ENCODE measurements at places on chromosomes 2 and 18.
A peak's percentile ranks its signal among the peaks of the same experiment; 100 is the strongest.

GRCh38 chr18:76430636-76431035 is 64.4 kb downstream of the ZNF516 start:
- no peak for DNase-seq

DNA sequence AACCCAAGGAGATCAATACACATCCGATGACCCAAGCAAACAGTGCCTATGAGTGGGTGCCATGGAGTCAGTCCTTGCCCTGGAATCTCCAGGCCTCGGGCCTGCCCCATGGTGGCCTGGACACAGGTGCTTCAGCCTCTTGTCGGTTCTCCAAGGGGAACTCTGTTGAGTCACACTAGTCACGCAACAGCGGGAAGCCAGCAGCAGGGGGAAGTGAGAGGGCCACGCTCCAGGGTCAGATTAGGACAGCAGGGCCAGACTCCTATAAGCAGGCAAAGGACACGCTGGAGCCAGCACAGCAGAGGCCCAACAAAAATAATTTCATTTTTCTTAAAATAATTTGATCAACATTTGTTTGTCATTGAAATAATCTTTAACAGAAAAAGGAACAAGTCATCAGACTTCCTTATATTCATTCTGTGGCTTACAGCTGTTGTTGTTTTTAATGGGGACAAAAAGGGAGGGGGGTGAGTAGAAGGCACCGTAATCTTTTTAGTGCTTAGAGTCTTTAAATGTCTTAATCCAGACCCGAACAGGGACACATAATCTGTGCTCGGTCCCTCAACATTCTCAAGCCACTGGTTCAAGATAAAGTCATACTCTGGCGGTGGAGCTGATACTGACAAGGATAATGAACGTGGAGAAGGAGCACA is 16.4 kb upstream of the ARMC9 start:
- no peak for DNase-seq

GRCh38 chr2:192288295-192288694 is 93.6 kb upstream of the TMEFF2 start:
- DNase-seq = no peak

GRCh38 chr2:144668493-144669110 is 148.7 kb upstream of the ZEB2 start:
- no peak for DNase-seq

DNA sequence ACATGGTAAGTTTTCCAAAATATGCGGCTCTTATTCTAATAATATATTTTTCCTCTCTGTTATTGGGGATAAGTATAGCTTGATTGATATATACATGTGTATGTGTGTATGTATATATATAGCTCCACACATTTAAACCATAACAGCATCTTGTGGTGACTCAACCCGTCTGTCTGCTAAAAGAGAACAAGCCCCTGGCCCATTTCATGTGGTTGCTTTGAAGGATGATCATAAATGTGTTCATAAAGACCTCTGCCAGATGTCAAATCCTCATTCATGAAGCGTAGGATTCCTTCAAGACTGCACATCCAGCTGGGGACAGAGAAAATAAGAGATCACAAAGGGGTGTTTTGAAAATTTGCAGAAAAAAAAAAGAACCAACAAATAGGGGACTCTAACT is 79.3 kb downstream of the RHOB start:
- DNase-seq = no peak

- no peak for DNase-seq
Measured at GRCh38 chr2:109350526-109350925, 221.5 kb downstream of the SH3RF3 start.

DNA sequence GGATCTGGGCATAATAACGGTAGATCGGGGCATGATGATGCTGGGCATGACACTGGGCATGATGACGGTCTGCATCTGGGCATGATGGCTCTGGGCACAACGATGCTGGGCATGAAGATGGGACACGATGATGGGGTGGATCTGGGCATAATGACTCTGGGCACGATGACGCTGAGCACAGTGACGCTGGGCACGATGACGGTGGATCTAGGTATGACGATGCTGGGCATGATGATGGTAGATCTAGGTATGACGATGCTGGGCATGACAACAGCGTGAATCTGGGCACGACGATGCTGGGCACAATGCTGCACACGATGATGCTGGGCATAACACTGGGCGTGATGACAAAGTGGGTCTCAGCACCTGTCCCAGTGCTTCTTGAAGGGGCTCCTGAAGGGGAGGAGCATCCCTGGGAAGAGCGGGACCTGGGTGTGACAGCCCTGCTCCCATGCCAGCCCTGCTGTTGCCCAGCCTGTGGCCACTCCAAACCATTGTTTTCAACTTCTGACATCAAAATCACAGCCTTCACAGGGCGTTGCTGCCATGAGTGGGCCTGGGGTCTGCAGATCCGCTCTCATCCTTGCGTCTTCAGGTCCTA is 30.4 kb upstream of the ALLC start:
- DNase-seq = no peak

GRCh38 chr2:180952082-180952481 is 28.3 kb upstream of the UBE2E3 start:
- DNase-seq = no peak

DNA sequence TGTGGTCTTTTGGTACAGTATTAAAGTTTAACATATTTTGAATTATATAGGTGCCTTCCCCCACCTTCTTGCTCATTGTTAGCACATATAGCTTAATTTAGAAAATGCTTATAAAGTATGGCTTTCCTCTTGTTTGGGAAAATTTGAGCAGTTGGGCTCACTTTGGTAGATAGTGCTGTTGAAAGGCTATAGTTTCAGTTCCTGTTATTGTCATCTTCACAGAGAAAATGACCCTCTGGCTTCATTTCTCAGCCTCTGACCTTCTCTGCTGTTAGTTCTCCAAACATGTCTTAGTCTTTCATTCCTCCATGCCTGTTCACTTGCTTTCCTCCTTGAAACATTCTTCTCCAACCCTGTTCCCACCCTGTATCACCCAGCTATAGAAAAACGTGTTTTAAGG is 200.6 kb downstream of the WDR7 start:
- no peak for DNase-seq

DNA sequence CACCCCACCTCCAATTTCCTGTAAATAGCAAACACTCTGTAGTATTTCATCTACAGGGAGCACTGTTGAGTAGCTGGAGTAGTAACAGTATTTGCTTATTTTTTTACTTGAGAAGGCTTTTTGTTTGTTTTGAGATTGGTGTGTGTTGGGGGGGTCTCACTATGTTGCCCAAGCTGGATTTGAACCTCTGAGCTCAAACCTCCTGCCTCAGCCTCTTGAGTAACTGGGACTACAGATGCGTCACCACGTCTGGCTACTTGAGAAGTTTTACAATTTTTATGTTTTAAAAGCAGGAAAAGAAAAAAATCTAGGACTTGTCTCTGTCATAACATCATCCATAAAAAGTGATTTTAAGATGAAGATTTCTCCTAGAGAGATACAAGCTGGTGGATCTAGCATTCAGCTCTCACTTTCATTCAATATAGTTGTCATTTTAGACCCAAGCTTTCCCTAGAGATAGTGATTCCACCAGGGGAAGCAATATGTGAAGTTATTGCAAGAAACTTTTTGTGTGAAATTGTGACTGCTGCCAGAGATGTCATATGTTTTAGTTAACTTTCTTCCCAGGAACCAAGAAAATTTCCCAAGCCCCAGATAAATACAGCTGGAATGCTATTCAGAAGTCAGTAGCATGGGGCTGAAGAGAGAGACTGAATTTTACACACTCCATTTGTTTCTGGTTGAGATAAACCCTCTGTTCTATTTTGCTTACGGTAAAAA is 60.2 kb upstream of the MAP4K3 start:
- no peak for DNase-seq

- no peak for DNase-seq
Measured at GRCh38 chr18:51235009-51235789, 37.7 kb upstream of the MEX3C start.

GRCh38 chr2:238947920-238948710 is 100.2 kb downstream of the TWIST2 start:
- DNase-seq = no peak

GRCh38 chr2:47631792-47632398 is 151.1 kb upstream of the MSH6 start:
- DNase-seq = no peak

DNA sequence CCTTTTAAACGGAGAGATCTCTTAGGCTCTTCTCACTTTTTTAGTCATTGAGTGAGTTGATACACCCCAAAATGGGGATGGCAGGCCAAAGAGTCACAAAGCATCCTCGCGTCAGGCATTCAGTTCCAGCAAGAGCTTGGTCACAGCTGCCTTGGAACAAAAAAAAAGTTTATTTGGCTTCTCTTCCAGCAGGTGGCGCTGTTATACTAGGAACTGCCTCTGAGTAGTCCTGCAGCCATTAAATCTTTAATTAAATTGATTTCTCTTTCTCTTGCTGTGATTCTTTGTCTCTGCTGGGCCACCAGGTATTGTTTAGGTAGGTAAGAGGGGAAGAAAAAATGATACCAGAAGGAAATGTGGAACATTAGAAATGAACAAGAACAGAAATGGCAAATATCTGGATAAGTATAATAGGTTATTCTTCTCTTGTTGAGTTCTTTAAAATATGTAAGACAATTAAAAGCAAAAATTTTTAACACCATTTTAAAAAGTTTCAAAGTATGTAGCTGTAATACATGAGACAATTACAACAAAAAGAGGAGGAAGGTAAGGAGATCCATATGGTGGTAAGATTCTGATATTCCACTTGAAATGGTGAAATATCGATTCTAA is 175.1 kb downstream of the GALNT1 start:
- DNase-seq = peak; percentile 42

Data from GM12891 (cell line).